Non-pigmented ciliary epithelial cell (primary cell): ENCODE measurements at places on chromosomes 2 and 18.
A peak's percentile ranks its signal among the peaks of the same experiment; 100 is the strongest.

- peak; percentile 30 for DNase-seq
Measured at GRCh38 chr2:82675186-82675585, 1783.9 kb downstream of the SUCLG1 start.

GRCh38 chr2:149021271-149021719 is 17.2 kb upstream of the LYPD6B start:
- no peak for DNase-seq

DNA sequence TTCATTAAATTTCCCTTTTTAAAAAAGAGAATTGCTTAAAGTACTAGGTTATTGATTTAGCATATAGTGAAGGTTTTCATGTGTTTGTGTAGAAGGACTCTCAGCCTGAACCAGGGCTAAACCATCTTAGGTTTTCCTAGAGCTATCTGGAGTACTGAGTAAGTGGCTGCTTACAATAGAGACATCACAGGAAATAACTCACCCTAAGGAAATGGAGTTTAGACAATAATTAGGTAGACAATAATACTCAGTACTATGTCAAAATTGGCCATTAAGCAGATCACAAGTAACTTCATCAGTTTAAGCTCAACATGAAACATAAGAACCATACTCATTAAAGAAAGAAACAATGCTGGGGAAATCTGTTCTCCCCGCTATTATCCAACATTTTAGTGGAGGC is 240.0 kb downstream of the RND3 start:
- no peak for DNase-seq

DNA sequence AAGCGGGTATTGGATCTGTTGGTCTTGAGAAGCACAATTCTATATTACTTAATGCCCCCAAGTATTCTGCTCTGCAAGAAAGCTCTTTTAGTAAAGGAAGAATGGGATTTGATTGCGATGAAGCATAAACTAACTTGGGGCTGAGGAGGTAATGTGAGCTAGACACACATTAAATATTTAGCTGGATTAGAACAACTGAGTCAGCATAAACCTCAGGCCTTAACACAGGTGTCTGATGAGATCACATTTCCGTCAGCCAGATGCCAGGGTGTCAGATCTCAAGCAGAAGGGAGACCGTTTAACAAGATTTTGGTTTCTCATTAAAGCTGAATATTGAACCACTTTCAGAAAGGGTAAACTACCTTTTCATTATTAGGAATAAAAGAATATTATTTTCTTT is 94.5 kb downstream of the GYPC start:
- no peak for DNase-seq

DNA sequence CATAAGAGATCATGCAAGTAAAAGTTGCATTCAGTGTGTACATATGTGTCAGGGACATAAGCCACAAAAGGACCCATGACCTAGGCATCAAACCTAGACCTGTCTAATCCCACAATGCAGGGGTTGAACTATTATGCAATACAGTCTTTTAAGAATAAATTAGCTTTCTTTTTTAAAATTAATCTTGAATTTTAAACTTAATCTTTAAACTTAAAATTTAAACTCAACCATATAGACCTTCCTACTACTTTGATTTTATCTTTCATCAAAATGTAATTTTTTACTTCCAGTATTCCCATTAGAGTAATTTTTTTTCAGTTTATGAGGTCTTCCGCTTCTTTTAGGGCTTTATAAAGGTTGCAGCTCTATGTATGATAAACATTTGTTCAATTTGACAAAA is 702.9 kb downstream of the SUCLG1 start:
- DNase-seq, result no peak
